ENCODE measurements at places on chromosomes 6 and 20.

DNA sequence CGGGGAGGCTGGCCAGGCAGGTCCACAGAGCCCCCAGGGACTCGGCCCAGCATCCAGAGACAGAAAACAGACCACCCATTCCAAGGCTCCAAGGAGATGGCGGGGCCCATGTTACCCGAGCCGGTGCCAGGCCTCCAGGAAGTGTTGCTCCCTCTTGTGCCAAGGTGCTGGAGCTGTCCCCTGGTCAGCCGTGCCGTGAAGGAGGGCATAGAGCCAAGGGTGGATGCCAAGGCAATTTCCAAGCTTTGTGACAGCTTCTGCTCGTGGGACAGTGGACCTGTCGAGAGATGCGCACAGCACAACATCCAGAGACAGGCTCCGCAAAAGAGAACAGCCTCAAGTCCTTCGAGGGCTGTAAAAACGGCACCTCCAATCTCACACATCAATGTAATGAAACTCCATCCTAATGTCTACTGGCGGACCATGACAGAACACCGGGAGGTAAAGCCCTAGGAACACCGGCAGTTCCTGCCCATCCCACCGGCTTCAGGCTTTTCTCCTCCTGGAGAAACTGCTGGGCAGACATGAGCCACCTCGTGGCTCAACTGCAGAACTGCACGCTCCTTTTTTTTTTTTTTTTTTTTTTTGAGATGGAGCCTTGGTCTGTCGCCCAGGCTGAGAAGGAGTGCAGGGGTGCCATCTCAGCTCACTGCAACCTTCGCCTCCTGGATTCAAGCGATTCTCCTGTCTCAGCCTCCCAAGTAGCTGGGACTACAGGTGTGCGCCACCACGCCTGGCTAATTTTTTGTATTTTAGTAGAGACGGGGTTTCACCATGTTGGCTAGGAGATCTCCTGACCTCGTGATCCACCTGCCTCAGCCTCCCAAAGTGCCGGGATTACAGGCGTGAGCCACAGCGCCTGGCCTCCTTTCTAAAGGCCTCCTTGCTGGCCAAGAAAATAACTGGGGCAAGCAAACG lies 30.9 kb upstream of the AVP start:
- no peak for DNase-seq

- no peak for DNase-seq
These were observed at the start of gene TSHZ2 for GRCh38 chr20:52972190-52972937. Gene TSHZ2, plus strand, starts transcription at chr20:52972358. Its CDS starts 936 bp downstream, at chr20:52973294.

GRCh38 chr20:56506103-56506502 lies 18.4 kb upstream of the FAM209A start:
- no peak for DNase-seq

DNA sequence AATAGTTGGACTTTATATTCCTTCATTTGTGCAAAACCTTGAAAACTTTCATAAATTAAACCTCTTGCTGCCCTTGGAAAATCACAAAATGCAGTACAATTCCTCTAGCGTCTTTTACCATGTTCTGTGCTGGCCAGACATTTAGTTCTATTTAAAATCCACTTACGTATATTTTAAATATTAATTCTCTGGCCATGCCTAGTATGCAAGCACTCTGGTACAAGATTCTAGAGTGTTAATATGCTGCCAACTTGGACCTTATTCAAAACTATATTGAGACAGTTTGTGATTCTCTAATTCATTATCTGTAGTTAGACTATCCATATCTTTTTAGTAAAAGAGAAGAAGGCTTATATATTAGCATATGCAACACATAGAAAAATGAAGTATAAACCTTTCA lies 328.1 kb downstream of the ARHGAP18 start:
- DNase-seq: no peak

DNA sequence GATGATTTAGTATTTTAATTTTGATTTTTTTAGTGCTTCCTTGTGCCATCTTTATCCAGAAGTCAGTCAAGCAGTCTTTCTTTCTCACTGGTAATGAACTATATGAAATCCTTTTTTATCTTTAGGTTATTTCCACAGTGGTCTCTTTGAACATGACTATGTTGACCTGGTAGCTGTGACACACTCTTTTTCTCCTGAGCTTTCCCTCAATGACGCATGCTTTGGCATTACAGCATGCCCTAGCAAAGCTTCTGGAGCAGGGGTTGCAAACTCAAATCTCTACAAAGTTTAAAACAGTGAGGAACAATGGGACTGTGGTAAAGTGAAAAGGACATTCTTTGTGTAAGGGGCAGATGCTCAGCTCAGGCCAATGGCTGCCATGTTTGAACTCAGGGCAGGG lies 4.5 kb upstream of the PLAGL1 start:
- DNase-seq: no peak

GRCh38 chr6:163547287-163547686 lies 132.8 kb downstream of the QKI start:
- DNase-seq: no peak

DNA sequence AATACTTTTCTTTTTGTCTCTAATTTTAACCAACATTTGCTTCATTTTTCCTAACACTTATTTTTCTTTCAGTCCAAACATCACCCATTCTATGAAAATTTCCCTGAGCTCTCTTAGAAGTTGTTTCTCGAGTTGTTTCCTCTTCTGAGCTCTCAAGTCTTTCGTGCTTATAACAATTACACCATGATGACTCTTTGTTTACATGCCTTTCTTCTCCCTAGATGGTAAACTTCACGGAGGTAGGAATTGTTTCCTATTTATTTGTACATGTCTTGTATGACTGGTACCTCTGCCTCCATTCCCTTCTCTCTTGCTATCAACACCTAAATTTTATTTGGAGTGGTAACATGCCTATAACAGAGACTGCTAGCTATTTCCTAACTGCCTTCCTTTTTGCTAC lies 6.4 kb downstream of the BLOC1S5 start:
- no peak for DNase-seq

DNA sequence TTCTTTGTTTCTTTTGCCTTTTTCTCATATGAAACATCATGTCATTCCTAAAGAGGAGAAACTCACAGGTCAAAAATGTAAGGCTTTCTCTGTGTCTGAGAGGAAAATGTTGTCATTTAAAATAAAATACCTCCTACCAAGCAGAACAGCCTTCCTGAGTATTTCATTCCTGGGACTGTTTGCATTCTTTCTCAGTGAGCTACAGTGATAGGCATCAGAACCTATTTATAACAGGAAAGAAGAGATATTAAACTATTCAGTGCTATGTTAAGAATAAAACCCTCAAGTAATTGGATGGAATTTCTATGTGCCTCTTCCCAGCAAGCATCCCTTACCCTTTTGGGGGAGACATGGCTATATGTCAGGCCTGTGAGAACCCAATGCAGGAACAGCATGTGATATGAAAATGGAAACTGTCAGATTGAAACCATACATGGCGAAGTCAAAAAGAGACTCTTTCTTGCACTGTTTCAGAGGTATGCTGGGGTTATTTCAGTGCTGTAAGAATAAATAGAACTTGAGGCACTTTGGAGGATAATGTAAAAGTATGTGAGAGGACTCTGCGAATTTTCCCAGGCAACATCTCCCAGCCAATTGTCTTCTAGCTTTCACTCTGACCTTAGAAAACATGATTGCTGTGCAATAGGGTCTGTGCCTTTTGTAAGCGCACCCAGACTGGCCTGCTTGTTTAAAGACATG lies 133.8 kb upstream of the CCN2 start:
- no peak for DNase-seq

DNA sequence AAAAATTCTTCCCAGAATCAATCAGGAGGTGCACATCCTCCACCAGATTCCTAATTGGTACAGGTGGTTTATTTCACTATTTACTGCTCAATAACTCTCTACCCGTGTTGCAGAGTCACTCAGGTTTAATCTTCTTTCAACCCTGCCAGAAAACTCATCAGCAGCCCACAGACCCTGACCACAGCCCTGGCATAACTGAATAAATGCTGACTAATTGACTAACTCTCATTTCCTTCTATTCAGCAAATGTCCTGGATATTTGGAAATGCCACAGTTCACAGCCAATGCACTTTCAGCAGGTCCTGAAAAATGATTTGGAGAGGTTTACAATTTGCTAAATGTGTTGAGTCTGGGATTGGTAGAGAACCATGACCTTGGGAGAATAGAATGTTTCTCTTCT lies 62.3 kb downstream of the TRMT6 start:
- no peak for DNase-seq

GRCh38 chr20:33846291-33846935 lies 35.3 kb downstream of the CHMP4B start:
- no peak for DNase-seq

GRCh38 chr20:10747019-10747418 lies 73.2 kb upstream of the JAG1 start:
- DNase-seq: no peak

GRCh38 chr6:151285122-151285521 lies 45.4 kb downstream of the AKAP12 start:
- no peak for DNase-seq

DNA sequence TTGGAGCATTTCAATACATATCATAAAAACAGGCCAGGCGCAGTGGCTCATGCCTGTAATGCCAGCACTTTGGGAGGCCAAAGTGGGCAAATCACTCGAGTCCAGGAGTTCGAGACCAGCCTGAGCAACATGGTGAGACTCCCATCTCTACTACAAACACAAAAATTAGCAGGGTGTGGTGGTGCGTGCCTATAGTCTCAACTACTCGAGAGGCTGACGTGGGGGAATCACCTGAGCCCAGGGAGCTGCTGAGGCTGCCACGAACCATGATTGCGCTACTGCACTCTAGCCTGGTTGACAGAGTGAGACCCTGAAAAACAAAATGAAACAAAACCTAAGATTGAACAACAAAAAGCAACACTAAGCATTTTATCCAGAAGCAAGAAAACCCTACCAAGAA lies 47.2 kb downstream of the BACH2 start:
- no peak for DNase-seq

DNA sequence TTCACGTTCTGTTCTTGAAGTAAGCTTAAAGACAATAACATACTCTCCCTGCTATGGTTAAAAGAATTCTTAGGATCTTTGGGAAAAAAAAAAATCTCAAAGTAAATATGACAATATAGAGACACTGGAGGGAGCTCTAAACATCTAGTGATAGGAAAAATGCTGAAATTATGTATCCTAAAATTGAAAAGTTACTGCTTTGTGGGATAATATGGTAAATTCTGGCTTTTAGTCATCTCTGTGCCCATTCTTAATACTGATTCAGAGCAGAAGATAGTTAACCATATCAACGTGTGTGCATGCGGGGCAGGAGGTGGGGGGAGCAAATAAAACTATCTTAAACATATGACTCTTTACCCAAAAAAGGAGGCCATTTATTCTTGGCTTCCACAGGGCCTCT lies 165.4 kb downstream of the GMPR start:
- DNase-seq: no peak

DNA sequence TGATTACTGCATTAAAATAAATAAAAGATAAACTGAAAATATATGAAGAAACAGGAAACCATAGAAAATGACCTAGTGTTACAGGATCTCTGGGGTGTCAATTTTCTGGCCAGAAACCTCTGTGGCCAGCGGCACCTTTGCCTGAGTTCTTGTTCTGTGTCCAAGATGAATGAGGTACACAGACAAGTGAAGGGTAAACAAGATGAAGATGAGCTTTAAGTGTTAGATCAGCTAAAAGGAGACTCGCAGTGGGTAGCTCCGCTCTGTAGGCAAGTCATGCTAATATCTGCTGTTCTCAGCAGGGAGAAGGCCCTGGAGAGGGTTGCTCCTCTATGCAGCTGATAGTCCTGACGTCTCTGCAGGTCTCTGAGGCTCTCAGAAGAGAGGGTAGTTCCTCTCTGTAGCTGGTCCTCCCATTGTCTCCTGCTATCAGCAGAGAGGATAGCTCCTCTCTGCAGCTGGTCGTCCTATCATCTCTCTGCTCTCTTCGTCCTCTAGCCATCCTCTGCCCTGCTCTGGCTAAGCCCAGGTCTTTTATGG lies 35.9 kb upstream of the TBC1D22B start:
- DNase-seq: no peak

GRCh38 chr20:34791289-34792020 lies 34.0 kb downstream of the NCOA6 start:
- DNase-seq: no peak

DNA sequence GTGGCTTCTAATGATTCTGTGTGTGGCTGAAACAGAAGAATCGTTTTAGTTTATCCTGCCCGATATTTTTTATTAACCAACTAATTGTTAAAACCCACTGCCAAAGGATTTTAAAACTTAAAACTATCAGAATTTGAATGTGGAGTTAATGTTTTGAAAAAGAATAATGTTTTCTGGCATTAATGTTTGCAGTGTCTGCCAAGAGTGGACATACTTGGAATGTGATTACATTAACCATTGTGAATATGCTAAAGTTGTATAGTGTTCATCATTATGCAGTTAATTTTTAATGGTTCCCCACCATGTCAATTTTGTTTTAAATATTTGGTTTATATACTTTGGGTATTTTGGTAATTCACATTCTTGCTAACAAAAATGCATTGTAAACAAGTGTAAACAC lies 24.4 kb downstream of the DCBLD1 start:
- no peak for DNase-seq

DNA sequence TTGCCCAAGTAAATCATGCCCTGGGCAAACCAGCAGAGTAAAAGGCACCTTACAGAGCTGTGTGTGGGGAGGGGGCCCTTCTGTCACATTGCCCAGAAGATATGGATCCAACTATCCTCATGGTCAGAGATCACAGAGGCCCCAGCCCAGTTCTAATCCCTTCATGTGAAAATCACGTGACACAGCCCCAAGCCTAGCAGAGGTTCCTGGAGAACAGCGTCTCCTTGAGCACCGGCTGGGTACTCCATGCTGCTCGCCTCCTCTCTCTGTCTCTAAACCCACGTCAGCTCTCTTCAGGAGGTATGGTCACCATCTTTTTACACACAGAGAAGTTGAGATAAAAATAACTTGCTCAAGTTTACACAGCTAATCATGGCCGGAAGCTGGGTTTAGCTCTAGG lies 230.2 kb downstream of the ANKRD60 start:
- no peak for DNase-seq

DNA sequence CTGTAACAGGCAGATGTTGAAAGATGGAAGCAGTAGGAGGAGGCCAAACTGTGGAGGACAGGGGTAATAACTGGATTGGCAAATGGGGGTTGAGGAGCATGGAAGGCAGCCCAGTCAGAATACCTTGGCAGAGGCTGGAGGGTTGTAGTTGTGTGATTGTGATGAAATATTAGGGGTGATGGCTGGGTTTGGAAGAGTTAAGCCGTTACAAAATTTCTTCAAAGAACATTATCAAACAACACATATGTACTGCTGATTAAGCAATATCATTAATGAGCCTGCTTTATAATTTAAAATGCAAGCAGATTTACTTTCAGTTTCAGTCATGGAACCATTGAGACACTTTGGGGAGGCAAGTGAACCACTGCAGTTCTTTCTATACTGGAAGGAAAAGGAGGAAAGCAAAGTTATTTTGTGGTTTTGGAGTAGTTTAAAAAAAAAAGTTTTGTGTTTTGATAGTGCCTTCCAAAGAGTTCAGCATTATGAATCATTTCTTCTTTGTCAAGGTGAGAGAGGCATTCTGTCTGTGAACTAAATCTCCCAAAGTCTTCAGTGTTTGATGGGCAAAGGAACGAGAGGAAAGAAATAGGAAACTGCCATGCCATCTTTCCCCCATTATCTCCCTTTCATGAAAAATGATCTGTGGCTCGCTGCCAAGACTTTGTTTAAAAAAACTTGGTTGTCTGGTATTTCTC lies 20.7 kb downstream of the FOXO3 start:
- no peak for DNase-seq

All from stimulated activated CD8-positive, alpha-beta memory T cell treated with anti-CD3 and anti-CD28 coated beads, Interleukin-2, amount 100 ng/mL, for 1 hour (primary cell).